ENCODE measurements at places on chromosomes 6 and 20.

GRCh38 chr6:113755449-113756289 is 101.5 kb upstream of the MARCKS start:
- no peak for DNase-seq

- no peak for DNase-seq
These were observed 4.3 kb downstream of the MTG2 start for GRCh38 chr20:62186887-62187866.

- peak; percentile 19 for DNase-seq
These were observed 168.7 kb upstream of the PRSS16 start for GRCh38 chr6:27078734-27079357.

DNA sequence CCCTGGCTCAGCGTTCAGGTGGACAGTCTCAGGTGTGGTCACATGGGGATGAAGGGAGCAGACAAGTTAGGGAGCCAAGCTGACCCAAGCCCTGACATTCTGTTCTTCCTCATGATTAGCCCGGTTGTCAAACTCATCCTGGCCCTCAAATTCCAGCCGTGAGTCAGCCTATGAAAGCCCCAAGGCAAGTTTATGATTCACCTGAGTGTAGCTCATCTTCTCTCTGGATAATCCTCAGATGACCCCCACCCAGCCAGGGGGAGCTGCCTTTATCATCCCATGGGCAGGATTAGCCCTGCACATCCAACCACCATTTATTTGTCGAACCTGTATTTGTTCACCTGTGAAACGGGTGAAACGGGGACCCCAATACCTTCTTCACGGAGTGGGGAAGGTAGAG is 161.9 kb downstream of the DHX35 start:
- DNase-seq = no peak

- DNase-seq = no peak
These were observed 963 bp downstream of the MPIG6B start for GRCh38 chr6:31723980-31724691.

GRCh38 chr20:48293671-48294070 is 508.4 kb upstream of the SULF2 start:
- DNase-seq = no peak

DNA sequence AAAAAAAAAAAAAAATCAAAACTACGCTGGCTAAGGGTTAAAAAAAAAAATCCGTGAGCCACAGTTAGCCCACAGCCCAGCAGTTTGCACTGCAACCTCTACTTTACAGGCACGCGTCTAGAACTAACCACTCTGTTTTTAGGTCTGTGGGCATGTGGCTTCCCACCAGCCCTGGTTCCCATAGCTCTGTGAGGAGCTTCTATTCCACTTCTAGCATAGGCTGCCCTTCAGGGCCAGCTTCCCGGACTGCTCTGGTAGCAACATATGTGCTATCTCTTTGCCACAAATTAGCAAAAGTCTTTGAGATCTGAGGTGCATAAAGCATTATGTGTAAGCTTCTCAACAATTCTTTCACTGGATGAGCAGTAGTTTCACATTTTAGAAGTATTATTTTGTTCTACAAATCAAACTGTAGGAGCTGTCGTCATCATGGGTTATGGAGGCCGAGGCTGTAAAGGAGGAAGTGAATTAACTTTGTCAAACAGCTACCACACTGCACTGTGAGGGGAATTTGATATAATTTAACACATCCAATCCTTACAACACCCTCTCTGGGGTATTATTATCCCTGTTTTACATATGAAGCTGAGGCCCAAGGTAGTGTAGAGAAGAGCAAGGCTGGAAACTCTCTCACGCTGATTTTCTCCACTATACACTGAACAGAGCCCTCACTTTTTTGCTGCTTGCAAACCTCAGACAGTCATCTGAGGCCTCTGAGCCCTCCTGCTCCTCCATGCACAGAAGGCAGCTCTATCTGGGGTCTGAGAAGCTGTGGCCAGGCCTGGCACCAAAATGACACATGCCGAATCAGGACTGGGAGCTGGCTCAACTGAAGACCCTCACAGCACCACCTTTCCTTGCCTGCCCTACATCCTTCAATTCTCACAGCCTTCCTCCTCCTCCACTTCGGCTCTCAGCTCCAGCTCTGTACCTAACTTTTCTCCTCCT is 35.4 kb downstream of the MAN1A1 start:
- no peak for DNase-seq
